Adipocyte (in vitro differentiated cells): ENCODE measurements at places on chromosomes 7 and 10.
A peak's percentile ranks its signal among the peaks of the same experiment; 100 is the strongest.

GRCh38 chr7:142878315-142878714, 7.2 kb downstream of the TRPV6 start:
- DNase-seq, result no peak

- DNase-seq, result no peak
These were observed 35.1 kb downstream of the RCC1L start for GRCh38 chr7:75038508-75038907.

GRCh38 chr10:78976825-78977755, 91.7 kb upstream of the ZMIZ1 start:
- DNase-seq, result no peak

DNA sequence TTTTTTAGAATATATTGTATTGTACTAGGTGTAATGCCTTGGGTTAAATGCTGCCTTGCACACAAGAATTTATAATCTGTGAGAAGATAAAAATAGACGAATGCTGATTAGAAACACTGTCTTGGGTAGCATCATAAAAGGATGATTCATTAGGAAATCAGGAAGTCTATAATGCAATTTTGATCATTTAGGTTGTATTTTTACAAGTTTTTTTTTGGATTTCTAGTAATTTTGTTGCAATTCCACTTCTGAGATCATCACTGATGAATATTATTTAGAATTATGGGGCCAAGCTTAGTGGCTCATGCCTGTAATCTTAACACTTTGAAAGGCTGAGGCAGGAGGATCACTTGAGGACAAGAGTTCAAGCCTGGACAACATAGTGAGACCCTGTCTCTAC, 29.6 kb downstream of the WBP1L start:
- DNase-seq, result no peak

- no peak for DNase-seq
These were observed 93.3 kb upstream of the FAM3C start for GRCh38 chr7:121489440-121489839.

DNA sequence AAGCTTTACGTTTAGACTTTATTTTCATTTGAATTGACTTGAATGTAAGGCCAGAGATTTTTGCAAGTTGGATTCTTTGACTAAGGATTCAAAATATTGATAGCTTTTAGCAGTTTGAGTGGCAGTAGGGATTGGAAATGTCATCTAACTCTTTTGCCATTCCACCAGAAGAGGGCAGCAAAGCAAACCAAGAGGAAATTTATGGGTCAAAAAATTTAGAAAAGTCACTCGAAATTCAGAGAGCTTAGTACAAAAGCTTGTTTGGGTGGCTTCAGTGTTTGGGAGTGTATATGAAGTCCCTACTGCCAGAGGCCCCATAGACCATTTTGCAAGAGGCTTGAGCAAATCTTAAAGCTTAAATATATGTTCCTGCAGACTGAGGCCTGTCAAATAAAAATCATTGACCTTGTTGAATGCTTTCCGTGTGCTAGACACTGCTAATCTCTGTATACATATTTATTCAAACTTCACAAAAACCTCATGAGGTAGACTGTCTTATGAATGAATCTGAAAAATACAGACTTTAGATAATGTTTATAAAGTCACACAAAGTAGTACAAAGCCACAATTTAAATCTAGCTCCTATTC, 44.6 kb upstream of the RSBN1L start:
- peak; percentile 81 for DNase-seq

- DNase-seq, result no peak
These were observed 32.6 kb downstream of the CFAP43 start for GRCh38 chr10:104199567-104199966.

- DNase-seq, result peak; percentile 69
These were observed at the start of gene BEND7 for GRCh38 chr10:13528875-13529713. Gene BEND7 (minus strand): TSS chr10:13529014. CDS start chr10:13528533, 481 bp downstream.

- peak; percentile 74 for DNase-seq
These were observed 54.2 kb upstream of the FHIP2A start for GRCh38 chr10:114767101-114767985.

DNA sequence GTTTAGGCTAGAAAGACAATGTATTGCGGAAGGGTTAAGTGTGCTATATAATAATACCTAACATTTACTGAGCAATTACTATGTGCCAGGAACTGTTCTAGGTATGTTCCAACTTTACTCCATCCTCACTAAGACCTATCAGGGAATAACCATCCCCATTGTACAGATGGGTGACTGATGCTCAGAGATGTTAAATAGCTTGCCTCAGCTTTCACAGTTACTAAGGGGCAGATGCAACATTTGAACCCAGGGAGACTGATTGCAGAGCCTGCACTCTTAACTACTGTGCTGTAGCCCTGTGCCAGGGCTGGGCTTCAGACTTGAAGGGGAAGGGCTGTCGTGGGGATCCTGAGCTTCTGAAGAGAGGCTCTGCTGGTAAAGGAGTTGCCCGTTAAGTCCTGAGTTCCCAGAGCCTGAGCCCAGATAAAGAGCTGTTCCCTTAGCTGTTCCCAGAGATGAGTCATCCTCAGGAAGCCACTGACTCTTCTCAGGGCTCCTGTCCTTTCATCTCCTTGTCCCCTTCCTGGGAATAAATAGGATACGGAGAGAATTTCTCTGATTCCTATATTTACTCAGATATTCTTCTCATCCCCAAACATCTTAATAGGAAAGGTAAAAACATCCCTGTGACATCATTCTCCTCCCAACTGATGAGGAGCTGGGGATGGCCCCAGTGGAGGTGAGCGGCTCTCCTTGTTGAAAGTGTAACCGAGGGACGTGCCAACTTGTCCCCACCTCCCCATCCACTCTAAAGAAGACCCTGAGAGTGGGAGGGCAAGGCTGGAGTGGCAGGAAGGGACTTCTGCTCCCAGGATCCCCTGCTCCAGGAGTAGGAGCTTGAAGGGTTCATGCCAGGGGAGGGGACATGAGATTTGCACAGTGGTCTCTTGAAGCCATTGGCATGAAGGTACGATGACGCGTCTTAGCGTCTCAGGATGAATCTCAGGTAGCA, 28.0 kb upstream of the HABP2 start:
- DNase-seq, result peak; percentile 43

DNA sequence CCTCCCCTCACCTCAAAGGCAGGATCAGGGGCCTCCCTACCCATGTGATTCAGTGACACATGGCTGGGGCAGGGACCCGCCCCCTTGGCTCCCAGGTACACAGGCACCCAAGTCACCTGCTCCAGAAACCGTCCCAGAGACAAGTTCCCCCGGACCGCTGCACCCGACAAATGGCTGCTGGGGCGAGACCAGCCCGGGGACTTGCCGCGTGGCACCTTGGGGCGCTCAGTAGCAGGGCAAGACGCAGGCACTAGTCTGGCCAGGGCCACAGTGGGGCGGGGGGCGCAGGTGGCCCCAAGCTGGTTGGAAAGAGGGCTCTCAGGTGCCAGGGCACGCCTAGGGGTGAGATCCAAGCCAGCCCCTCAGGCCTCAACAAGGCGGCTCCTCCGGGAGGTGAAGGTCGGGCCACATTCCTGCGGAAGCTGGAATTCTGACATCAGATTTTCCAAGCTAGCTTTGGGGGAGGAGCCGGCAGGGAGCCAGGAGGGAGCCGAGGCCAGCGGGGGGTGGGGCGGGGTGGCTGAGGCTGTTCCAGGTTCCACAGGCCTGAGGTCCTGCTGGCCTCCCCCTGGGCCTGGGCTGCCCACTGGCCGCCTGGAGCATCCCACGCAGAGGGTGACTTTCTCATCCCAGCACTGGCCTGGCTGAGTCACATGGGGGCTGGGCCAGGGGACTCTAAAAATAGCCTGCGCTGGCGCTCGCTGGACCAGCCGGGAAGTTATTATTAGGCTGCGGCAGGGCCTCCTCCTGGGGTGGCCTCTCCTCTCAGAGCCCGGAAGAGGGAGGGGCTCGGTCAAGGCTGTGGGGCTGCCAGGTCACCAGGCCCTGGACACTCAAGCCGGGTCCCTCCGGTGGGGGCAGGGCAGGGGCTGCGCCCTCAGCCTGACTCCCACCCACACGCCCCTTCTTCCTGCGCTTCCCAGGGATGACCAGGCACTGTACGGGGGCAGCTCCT, 20.5 kb upstream of the INPP5A start:
- peak; percentile 97 for DNase-seq

- DNase-seq, result no peak
These were observed 5.4 kb downstream of the CEP41 start for GRCh38 chr7:130435311-130435854.

- DNase-seq, result peak; percentile 67
These were observed 203.4 kb upstream of the AHR start for GRCh38 chr7:17094963-17095574.

- no peak for DNase-seq
These were observed 3.2 kb upstream of the CEP55 start for GRCh38 chr10:93493162-93493561.

DNA sequence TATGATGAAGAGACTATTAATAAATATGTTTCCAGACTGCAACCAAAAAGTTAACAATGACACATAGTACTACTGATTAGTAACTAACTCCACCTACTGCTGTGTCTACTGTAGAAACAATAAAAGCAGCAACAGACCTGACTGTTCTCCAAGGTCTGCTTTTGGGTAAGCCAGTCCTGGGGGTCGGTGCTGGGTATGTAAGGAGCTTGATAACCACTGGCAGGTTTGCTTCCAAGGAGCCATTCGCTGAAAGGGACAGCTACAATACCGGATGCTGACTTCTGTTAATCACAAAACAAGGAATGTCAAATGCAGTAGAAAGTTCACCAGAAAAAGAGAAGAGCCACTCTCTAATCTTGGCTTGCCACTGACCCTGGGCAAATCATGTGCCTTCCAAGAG, 17.7 kb downstream of the NCOA4 start:
- no peak for DNase-seq

DNA sequence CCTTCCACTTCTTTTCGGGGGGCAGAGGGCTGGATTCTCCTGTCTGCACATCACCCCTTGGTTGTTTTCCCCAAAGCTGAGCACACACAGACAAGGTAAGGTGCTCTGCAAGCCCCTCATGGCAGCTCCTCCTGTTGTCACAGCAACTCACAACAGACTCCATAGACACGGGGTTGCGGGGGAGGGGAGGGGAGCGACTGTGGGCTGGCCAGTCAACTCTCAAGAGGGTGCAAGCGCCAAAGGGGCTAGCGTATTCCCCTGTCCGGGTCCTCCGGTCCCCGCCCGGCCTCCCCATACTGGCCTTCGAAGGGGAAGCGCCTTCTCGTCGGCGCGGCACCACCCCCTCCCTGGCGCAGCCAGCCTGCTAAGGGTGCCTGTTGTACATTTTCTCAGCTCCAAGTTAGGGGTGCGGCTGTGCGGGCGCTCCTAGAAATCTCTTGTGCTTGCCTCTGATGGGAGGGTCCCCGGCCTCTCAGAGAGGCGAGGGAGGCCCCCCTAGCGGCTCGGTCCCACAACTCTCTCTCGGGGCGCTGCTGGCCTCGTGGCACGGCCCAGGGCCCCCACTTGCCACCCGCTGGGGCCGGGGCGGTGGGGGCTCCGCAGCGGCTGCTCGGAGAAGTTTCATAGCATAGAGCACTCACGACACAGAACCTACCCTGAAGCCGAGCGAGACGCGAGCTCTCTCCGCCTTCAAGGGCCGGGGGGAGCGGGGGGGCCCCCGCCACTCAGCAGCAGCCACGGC, 498 bp downstream of the RHOBTB1 start:
- DNase-seq, result peak; percentile 73

GRCh38 chr10:131649617-131650016, 251.2 kb upstream of the PPP2R2D start:
- no peak for DNase-seq

GRCh38 chr7:147170341-147171012, 1053.9 kb downstream of the CNTNAP2 start:
- DNase-seq, result no peak

DNA sequence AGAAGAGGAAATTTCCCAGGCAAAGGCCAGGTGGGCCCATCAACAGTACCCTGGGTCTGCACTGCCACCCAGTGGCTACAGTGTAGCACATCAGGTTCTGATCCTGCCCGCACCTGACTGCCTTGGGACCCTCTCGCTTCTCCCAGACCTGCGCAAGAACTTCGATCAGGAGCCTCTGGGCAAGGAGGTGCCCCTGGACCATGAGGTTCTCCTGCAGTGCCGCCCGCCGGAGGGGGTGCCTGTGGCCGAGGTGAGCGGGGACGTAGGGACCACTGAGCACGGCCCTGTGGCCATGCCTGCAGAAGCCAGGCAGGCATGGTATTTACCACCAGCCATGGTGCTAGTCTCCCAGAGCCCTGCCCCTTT, 33.9 kb upstream of the SLC29A3 start:
- peak; percentile 70 for DNase-seq

- no peak for DNase-seq
These were observed 86.1 kb upstream of the CHST15 start for GRCh38 chr10:124179308-124180043.

DNA sequence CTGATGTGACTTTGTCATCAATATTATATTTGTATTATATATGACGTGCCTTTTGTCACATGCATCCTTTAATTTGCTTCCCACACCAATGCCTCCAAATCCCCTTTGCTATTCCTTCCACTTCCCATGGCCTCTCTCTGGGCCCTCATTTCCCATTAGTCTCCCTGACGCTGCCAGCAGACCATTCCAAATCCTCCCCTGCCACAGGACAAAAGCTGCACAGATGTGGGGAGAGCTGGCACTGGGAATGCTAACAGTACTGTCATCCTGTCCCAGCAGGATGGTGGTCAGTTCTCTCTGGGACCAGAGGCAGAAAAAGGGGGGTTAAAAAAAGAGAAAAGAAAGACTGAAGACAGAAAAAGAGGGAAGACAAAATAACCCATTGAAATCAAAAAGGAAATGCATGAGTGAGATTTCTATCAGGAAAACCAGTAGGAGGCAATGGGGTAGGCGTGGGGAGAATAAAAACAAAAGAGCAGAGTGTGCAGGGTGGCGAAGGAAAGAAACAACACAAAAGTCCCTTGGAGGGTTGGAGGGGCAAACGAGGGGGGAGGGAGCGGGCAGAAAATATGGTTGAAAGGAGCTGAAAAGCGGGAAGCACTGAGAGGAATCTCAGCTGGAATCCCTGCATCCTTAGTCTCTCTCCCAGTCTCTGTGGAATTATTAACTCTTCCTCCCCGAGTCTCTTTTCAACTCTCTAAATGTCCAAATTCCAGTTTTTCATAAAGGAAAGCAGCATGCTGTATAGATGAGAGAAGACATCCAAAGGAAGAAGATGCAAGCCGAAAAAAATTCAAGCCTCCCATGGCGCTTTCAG, 59.2 kb upstream of the PTN start:
- no peak for DNase-seq

DNA sequence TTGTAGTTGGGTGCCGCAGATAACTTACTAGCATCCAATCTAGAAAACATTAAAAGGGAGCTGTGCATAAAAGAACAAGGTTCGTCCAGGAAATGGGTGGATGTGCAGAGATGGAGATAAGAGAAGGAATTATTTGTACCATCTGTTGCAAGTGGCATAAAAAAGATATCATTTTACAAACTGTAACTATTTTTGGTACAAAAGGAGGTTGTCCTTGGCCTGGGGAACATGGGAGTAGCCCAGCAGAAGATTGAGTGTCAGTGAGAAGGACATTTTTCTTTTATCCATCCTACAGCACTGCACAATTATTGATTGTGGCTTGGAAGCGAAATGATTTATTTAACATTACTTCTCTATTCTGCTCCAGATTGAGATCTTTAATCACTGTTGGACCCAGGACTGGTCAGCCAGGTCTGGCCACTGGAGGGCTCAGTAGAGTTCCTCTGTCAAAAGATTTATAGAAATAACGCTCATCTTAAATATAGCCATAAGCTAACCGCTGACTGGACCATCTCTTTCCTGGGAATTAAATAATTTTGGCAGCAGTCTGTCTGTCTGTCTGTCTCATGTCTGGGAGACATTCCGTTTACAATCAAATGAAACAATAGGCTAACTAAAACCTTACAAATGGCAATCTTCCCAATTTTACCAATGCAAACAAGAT, 254.1 kb downstream of the KIAA1217 start:
- DNase-seq, result no peak

GRCh38 chr10:88833723-88834122, 17.9 kb downstream of the ANKRD22 start:
- no peak for DNase-seq

- DNase-seq, result no peak
These were observed 5.7 kb upstream of the ARPC1B start for GRCh38 chr7:99368750-99369389.
